Epithelial cell of proximal tubule (primary cell): ENCODE measurements at places on chromosomes 2 and 18. TPM values are rescaled to one million over a fixed set of nuclear protein-coding genes. Genes with fewer than 3 reads are reported as not detected.

UGT1A5 gene
- total RNA-seq = not detected in 2 replicates

HOXD11 gene
- total RNA-seq = 17.5 and 25.1 TPM in 2 replicates

MGAT5 gene
- total RNA-seq = 24.0 and 34.0 TPM in 2 replicates

GPBAR1 gene
- 1.0 and 2.3 TPM in 2 replicates for total RNA-seq

CD28 gene
- total RNA-seq = not detected in 2 replicates

COL4A3 gene
- under 0.01 and 1.1 TPM in 2 replicates for total RNA-seq

SERPINB4 gene
- total RNA-seq = not detected in 2 replicates

MC2R gene
- not detected in 2 replicates for total RNA-seq

SERPINB2 gene
- 1.6 and 1.9 TPM in 2 replicates for total RNA-seq

PTPN2 gene
- 29.6 and 54.0 TPM in 2 replicates for total RNA-seq

UGT1A10 gene
- total RNA-seq = not detected in 2 replicates

SIX3 gene
- not detected in 2 replicates for total RNA-seq

ZBTB7C gene
- under 0.01 and 0.17 TPM in 2 replicates for total RNA-seq

ERBB4 gene
- total RNA-seq = 1.4 and 2.2 TPM in 2 replicates

NAT8 gene
- total RNA-seq = not detected in 2 replicates

MYO5B gene
- 34.1 and 48.4 TPM in 2 replicates for total RNA-seq

SULT1C2 gene
- 3.2 and 4.3 TPM in 2 replicates for total RNA-seq
